Nasal cavity respiratory epithelium epithelial cell of viscerocranial mucosa (primary cell): ENCODE measurements at places on chromosomes 13 and 19. TPM values are rescaled to one million over a fixed set of nuclear protein-coding genes. Genes with fewer than 3 reads are reported as not detected.

FGF21 gene
- total RNA-seq, result 0.21 and 0.34 TPM in 2 replicates

CYP2A7 gene
- not detected in 2 replicates for total RNA-seq

LRRC8E gene
- total RNA-seq, result 18.1 and 28.7 TPM in 2 replicates

PDE4C gene
- under 0.01 and 0.14 TPM in 2 replicates for total RNA-seq

PSG2 gene
- total RNA-seq, result not detected in 2 replicates

ZNF823 gene
- 4.1 and 7.5 TPM in 2 replicates for total RNA-seq
